ENCODE measurements at places on chromosomes 16 and 17. TPM values are rescaled to one million over a fixed set of nuclear protein-coding genes. Genes with fewer than 3 reads are reported as not detected.
A peak's percentile ranks its signal among the peaks of the same experiment; 100 is the strongest.

Gene CRYBA1
- not detected for total RNA-seq

Gene SLC6A2
- not detected for total RNA-seq

Gene PARD6A
- total RNA-seq = not detected

DNA sequence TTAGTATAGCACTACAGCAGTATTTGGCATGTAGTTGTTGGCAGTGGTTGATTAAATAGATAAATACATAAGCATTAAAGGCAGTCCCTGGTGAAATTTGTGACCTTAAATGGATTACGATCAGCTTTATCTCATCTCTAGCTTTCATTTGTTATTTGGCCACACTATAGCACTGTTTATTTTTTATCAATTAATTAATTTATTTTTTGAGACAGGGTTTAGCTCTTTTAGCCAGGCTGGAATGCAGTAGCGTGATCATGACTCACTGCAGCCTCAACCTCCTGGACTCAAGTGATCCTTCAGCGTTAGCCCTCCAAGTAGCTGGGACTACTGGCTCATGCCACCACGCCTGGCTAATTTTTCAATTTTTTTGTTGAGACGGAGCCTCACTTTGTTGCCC, 18.7 kb upstream of the ARHGAP17 start:
- DNase-seq = peak; percentile 71

- no peak for DNase-seq
Measured at GRCh38 chr16:14608111-14608566, 21.9 kb downstream of the PARN start.

GRCh38 chr17:72432881-72433280, 312.1 kb downstream of the SOX9 start:
- DNase-seq = no peak

All from fibroblast of the aortic adventitia (primary cell).